GF-D8 (cell line): ENCODE measurements at places on chromosomes 1 and 21.

GRCh38 chr1:6686294-6686693, 15.3 kb downstream of the DNAJC11 start:
- no peak for DNase-seq

DNA sequence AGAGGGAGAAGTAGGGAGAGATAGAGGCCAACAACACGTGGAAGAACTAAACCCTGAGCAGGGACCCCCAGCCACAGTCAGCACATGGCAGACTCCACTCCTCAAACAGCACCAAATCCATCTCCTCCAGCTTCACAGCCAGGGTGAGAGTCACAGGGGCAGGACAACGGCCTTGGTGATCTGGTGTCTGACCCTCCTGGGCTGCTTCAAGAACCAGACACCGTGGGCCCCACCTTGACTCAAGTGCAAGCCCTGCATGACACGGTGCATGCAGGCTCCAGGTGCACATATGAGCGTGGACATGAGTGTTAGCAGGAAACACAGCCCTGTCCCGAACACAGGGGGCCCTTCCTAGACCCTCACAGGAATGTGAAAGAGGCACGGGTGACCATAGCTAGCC, 21.9 kb downstream of the S100A7 start:
- DNase-seq, result no peak

DNA sequence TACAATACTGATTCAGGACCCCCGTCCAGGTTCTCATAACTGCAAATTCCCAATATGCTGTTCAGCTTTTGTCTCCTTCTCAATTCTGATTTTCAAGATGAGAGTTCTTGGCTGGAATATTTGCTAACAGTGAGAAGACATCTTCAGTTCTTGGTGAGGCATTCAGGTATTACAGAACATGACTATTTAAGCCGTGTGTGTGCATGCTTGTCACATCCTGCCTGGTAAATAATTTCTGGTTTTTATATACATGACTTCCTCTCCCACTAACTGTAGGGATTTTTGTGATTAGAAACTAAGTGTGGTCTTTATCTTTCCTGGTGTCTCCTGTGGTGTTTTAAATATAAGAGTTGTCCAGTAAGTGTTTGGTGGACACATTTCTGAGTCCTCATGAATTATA, 10.2 kb upstream of the SLC19A2 start:
- DNase-seq, result no peak

- no peak for DNase-seq
Observed at GRCh38 chr1:41919764-41920397, 1.2 kb upstream of the HIVEP3 start.

GRCh38 chr21:46065914-46066551, 31.9 kb upstream of the COL6A2 start:
- DNase-seq, result no peak
